ENCODE measurements at places on chromosomes 4 and X. TPM values are rescaled to one million over a fixed set of nuclear protein-coding genes. Genes with fewer than 3 reads are reported as not detected.

- no peak for DNase-seq
Observed at GRCh38 chr4:75698162-75698962, 25.2 kb upstream of the G3BP2 start.

DNA sequence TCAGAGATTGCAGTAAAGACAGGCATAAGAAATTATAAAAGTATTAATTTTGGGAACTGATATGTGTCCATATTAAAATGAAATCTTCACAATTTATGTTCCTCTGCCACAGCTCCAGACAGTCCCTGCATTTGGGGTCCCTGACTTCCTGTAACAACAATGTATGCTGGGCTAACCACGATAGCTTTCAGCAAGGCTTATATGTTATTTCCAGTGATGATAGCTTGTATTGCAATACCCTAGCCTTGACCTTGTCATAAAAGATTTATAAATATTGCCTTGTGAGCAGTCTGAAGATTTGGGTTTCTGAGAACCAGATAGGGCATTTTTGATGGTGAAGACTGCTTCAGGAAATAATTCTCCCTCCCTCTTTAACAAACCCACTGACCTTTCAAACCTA, 129.5 kb downstream of the PCDH10 start:
- no peak for DNase-seq

DNA sequence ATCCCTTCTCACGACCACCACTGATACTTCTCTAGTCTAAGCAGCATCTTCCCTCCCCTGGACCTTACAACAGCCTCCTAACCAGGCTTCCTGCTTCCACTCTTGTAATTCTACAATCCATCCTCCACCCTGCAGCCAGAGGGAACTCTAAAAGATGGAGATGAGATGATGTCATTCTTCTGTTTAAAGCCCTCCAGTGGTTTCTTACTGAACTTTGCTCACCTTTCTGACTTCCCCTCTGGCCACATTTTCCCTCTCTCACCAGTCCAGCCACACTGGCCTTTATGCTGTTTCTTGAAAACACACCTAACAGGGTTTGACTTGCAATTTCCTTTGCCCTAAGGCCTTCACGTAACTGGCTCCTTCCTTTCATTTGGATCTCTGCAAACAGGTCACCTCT, 191.4 kb upstream of the NHS start:
- DNase-seq, result no peak

GRCh38 chrX:17521871-17522693, 147.1 kb downstream of the NHS start:
- no peak for DNase-seq

CTAG1B gene
- not detected for total RNA-seq

CCKAR gene
- not detected for total RNA-seq

DCHS2 gene
- 12.2 TPM for total RNA-seq
